SK-N-SH treated with all-trans-retinoic acid at 6 μM for 48 hours (cell line): ENCODE measurements at places on chromosomes 5 and 9.

- no peak for ATAC-seq
Measured at GRCh38 chr5:31137676-31138075, 55.8 kb upstream of the CDH6 start.

- no peak for ATAC-seq
Measured at GRCh38 chr5:99973779-99974178, 561.4 kb upstream of the FAM174A start.

- ATAC-seq, result no peak
Measured at GRCh38 chr9:86636038-86636437, 281.8 kb upstream of the TUT7 start.

GRCh38 chr9:13263511-13263910 lies 16.0 kb downstream of the MPDZ start:
- no peak for ATAC-seq

DNA sequence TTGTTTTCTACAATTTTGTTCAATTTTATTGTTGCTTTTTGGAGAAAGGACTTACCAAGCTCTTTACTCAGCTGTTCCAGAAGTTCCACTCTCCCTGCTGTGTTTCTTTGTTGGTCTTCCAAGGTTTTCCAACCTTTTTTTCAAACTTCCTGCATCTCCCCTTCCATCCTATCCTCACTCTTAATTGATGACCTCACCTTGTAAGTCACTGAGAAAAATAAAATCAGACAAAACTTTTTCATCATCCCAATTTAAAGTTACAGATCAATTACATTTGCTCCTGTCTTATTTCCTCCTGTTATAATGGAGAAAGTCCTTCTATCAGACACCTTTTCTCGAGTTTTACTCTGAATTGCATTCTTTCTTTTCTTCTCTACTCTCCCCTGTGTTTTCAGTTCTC lies 121.1 kb downstream of the DMXL1 start:
- no peak for ATAC-seq

DNA sequence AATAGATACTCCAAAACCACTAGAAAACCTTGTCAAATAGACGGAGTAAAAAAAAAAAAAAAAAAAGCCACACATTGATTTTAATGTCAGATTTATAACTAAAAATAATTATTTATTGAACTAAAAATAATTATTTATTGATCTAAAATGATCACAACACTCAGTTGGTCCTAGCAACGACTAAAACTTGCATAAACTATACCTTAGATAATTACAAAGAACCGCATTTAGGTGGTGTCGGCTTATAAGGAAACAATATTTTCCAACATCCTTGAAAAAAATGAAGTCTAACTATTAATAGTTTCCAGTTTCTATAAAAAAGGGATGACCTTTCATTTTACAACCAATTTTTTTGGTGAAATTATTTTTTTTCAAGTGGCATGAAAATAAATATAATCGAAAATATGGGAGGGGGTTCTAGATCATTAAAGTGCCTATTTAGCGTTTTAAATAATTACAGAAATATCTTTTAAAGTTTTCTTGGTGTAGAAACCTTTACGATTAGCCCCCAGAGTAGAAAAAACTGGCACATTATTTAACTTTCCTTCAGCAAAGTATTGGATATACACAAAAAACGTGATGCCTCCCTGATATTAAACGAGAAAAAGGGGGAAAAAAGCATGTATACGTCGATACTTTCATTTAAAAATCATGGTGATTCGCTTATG lies 3.7 kb downstream of the ARRDC3 start:
- no peak for ATAC-seq

DNA sequence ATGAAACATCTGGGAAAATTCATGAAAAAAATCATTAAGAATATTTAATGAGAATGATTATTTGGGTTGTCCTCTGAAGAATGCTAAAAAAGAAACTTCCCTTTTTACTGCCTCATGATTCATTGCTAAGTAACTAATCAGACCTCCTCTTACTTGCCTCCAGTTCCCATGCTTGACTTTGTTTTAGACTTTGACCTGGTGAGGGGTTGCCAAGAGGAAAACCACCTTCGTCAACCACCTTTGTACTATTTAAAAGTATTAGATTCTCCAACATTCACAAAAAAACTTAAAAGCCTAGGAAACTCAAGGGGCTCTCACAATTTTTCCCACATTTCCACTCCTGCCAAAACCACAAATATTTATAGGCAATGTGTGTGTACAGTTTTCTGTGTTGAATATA lies 115.2 kb upstream of the ST8SIA4 start:
- ATAC-seq, result no peak

GRCh38 chr5:111224561-111225345 lies 569 bp downstream of the CAMK4 start:
- ATAC-seq, result peak; percentile 46

DNA sequence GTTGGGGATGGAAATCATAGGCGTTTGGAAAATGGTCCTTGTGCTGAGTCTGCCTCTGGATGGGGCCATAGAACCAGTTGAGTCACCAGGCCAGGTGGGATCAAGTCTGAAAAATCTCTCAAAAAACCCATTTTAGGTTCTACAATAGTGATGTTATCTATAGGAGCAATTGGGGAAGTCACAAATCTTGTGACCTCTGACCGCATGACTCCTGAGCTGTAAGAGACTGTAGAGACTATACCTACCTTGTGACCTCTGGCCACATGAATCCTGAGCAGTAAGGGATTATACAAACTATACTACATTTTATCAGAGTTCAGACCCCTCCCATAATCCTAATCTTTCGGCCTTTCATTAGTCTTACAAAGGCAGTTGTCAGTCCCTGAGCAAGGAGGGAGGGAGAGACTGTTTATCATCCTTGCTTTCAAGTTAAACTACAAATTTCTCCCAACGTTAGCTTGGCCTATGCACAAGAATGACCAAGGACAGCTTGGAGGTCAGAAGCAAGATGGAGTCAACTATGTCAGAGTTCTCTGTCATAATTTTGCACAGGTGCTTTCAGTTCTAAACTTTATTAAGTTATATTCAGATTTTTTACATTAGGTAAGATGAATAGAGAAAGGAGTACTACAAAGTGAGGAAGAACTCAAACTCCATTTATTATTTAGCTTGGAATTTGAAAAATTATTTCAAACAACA lies 11.5 kb upstream of the JMY start:
- no peak for ATAC-seq

DNA sequence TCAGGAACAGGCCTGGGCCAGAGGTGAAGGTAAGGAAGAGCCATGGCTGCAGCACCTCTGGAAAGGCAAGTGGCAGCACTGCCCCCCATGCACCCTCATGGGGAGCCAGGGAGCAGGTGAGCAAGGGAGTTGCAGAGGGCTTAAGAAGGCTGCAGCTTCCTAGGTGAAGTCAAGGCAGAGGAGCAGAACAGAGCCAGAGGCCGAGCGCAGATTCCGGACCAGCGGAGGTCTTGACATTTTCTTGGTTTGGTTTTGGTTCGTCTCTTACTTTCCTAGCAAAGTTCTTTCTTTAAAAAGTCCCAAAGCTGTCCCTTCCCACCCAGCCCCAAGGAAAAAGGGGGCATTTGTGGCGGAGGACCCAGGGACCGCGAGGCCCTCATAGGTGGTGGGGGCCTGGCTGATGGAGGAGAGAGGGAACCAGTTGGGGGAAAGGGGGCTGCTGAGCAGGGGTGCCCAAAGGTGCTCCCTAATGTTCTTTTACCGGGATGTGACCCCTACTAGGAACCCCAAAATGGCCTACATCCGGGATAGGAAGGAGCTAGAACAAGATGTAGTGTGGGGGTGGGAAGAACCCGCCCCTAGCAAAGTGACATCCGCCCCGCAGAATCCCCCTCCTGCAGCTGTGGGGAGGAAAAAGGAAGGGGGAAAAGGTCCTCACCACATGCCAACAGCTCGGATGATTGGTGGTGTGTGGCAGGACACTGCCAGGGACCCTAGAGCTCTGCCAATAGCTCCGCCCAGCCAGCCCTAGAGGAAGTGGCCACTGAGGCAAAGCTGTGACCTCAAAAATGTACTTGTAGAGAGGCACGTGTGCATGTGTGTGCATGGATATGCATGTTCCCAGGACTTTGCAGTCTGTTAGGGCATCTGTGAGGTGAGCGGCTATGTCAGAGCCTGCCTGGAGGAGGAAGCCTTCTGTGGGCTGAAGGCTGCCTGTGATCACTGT lies 914 bp upstream of the CD72 start:
- no peak for ATAC-seq

DNA sequence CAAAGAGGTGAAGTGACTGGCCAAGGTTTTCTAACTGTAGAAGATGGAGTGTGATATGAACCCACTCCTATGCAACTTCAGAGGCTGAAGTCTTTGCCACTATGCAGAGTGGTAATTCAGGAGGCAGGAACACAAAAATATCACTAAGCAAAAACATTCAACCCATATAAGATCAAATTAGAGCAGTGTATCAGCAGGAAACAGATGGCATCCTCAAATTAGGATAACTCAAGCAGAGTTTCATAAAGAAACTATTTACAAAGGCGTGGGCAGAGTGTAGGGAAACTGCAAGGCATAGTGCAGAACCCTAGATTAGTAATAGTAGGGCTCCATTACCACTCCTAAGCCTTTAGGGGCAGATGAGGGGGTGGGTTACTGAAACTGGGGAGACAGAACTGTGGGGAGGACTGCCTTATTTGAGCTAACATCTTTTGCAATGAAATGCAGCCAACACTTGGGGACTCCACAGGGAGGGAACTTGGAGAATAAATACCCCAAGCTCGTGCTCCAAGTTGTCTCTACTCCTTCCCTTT lies 72.2 kb downstream of the PTTG1 start:
- ATAC-seq, result no peak
